ENCODE measurements at places on chromosomes 12 and 14.

DNA sequence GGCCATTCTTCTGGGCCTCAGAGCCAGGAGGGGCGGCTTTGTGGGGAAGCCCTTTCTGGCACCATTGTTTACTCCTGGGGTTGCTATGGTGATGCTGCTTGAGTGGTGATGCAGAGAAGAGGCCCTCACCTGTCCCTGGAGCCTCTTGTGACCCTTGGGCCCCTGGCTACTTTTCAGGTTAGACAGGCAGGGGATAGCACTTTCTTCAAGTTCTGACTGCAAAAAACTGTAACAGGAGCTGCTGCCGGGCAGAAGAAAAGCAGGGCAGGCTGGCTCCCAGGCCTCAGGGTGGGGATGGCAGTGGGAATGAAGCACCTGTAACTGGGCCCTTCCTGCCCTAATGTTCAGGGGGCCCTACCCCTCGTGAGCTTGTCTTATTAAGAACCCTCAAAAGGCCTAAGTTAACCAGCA is at the start of gene TEX52:
TSS of gene TEX52 (minus strand) at position 19 of the 411 bp plus-strand sequence. CDS start at position 6, 13 bp downstream.
- no peak for DNase-seq

DNA sequence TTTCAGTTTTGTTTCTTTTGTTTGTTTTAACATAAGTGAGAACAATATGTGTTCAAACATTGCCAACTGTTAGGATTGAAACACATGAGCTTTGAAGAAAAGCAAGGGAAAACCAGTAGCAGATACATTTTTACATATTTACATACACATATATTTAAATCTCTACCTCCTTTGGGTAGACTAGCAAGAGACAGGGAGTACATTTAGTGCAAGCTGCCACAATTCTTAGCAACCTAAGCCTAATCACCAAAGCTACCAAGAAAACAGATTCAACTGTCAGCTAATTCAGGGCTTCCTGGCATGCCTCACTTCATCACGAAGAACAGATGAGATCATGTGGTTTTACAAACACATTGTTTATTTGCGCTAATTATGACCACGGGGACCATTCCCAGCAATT is 143.1 kb downstream of the PRIMA1 start:
- no peak for DNase-seq

DNA sequence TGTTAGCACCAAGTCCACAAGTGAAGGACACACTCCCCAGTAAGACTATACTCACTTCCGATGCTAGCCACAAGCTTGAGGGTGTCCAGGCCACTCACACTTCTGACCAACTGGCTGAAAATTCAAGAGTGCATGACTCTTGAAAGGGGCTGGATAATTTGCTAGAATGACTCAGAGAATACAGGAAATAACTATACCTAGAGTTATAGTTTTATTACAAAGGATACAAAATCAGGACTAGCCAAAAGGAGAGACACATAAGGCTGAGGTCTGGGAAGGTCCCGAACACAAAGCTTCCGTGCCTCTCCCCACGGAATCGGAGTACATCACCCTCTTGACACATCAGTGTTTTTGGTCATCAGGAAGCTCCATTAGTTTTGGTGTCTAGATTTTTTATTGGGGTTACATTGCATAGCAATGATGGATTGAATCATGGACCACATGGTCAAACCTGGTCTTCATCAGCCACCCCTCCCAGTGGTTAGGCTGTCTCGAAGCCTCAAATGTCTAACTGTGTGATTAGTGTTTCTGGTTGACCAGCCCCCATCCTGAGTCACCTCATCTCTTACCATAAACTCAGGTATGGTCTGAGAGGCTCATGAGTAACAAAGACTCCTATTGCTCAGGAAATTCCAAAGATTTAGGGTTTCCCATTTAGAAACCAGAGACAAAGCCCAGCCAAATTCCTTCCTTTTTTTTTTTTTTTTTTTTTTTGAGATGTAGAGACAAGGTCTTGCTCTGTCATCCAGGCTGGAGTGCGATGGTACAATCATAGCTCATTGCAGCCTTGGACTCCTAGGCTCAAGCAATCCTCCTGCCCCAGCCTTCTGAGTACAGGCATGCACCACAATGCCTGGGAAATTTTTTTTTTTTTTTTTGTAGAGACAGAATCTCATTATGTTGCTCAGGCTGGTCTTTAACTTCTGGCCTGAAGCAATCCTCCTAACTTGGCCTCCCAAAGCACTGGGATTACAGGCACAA is 472.0 kb upstream of the TBX3 start:
- DNase-seq = no peak

DNA sequence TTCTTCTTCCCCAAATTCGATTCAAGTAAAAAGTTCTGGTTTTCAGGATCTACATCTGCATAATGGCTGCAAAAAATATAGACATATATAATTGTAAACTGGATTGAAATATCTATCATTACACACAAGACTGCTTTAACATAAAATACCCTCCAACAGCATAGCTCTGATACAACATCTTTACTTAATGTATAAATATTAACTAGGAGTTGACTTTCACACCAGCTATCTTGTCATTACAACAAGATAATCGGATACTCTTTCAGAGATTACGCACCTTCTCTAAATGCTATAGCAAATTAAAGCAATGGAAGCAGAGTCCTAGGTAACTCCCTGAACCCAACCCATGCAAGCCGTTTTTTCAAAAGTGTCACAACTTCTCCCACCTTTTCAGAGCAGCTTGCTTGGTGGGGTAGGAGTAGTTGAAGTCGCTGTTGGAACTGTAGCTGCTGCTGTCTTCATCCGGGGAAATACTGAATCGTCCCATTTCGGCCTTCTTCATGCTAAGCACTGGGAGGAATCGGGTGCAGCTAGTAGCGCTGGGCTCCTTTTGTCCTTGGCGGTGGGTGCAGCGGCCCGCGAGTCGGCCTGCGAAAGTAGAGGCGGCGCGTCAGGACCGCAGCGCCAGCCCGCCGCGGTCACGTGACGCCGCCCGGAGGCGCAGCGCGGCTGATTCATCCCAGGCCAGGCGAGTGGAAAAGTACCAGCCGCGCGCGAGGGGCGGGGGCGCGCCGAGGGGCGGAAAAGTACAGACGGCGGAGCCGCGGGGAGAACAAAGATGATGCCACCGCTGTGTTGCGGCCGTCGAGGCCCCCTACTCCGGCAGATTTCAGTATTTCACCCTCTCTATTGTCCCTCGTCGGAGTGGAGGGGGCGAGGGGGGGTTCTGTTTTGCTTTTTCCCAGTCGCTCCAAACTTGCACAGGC is 1.5 kb downstream of the SLC38A2 start:
- DNase-seq = peak; percentile 91

DNA sequence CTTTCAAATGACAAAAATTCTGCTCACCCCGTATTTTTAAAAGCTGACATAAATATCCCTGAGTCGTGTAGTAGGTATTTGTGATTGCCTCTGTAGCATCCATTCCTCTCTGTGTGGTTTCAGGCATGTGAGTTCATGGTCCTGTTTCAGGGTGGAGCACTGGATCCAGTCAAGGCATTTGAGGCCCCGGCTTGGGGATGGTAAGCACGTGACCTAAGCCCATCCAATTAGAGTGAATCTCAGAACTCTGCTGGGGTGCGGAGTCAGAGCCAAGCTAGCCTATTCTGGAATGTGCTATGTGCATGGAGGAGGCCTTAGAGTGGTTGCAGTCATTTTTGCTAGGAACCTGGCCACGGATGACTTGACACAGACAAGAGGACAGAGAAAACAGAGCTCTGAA is 4.3 kb upstream of the CSRP2 start:
- DNase-seq = no peak

DNA sequence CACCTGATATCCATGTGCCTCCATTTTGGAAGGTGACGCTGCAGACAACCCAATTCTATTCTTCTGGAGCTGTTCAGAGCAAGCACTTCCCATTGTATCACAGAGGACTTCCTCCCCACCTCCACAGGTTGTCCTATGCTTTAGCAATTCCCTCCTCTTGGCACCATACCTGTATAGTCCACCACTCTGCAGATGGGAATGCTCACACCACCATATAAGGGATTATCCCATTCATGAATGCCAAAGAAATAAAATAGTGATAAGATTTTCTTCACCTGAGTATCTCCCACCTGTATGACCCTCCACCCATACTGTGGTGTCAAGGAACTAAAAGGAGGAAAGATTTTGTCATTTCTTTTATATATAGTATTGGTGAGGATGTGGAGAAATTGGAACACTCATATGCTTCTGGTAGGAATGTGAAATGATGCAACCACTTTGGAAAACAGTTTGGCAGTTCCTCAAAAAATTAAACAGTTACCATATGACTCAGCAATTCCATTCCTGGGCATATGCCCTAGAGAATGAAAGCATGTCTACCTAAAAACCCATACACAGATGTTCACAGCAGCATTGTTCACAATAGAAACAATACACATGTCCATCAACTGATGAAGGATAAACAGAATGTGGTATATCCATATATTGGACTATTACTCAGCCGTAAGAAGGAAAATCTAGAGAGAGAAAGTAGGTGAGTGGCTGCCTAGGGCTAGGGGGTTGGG is 75.2 kb downstream of the FIGNL2 start:
- no peak for DNase-seq

Data from CD4-positive, alpha-beta T cell treated with Interleukin-10 for 1 hour (primary cell).